ENCODE measurements at places on chromosomes 7 and 10. TPM values are rescaled to one million over a fixed set of nuclear protein-coding genes. Genes with fewer than 3 reads are reported as not detected.

The CPN1 gene
- not detected for total RNA-seq

The MET gene
- total RNA-seq = 8.2 TPM

DNA sequence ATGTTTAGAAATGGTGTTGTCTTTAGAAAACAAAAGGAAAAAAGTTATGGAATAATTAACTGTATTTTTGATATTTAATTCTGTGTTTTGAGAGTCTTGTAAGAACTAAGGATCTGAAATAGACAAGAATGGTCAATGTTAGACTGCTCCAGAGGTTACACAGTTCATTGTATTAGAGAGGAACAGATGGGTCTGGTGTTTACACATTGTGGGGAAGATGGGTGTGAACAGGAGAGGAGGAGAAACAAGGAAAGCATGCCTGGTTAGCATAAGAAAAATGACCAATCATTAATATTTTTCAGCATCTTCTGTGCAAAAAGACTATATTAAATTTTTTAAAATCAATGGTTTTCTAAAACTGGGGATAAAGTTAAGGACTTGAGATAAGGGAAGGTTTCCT is 11.9 kb downstream of the MEOX2 start:
- DNase-seq = no peak

DNA sequence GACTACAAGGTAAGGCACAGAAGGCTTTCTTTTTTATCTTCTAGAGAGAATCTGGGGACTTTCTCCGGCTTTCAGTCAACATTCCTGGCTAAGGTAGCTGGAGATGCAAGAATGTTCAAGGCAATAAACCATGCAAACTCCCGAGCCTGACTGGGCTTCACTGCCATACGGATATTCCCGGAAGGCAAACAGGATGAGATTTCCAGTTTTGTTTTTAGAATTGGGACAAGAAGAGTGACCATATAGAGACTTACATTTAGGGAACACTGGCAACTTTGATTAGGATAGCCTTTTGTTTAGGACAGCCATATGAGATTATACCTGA is 269 bp downstream of the CALD1 start:
- DNase-seq = no peak

DNA sequence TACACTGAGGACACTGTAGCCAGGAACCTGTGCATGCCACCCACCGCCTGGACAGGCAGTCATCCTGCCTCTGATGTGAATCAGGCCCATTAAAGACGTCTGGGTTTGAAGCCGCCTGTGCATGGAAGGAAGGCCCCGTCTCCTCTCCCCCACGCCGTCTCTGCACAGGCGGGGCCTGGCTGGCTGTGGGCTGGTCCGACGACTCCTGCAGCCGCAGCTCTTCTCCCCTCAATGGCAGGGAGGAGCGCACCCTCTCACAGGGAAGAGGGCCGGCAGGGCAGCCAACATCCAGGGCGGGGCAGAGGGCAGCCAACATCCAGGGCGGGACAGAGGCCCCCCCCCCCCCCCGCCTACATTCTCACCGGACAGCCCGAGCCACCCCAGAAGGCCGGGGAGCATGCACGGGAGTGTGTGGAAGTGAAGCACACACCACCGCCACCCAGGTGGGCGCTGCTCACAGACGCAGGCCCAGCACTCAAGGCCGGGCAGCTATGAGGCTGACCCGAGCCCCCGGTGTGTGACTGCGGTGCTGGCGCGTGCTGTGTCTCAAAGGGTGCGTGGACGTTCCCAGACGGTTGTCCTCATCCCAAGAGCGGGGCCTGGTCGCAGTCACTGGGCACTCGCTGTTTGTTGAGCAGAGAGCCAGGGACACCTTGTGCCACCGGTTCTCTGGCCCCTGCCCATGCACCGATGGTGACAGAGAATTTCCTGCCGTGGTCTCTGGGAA is 19.1 kb downstream of the DPYSL4 start:
- DNase-seq = no peak

DNA sequence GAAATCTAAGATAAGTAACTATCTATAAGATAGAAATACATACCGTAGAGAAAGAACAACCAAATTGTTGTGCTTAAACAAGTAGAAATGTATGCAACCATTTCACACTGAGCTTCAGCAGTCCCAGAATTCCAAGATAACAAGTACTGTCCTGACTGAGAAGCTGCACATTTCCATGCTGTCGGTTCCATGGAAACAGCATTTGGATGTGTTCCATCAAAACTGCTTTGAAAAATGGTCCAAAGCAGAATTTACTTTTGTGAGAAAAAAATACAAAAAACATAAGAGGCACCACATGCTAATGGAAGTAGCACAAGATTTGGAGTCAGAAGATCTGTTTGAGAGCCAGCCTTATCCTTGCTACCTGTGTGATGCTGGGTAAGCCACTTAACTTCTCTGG is 92.6 kb downstream of the MTERF1 start:
- DNase-seq = no peak

DNA sequence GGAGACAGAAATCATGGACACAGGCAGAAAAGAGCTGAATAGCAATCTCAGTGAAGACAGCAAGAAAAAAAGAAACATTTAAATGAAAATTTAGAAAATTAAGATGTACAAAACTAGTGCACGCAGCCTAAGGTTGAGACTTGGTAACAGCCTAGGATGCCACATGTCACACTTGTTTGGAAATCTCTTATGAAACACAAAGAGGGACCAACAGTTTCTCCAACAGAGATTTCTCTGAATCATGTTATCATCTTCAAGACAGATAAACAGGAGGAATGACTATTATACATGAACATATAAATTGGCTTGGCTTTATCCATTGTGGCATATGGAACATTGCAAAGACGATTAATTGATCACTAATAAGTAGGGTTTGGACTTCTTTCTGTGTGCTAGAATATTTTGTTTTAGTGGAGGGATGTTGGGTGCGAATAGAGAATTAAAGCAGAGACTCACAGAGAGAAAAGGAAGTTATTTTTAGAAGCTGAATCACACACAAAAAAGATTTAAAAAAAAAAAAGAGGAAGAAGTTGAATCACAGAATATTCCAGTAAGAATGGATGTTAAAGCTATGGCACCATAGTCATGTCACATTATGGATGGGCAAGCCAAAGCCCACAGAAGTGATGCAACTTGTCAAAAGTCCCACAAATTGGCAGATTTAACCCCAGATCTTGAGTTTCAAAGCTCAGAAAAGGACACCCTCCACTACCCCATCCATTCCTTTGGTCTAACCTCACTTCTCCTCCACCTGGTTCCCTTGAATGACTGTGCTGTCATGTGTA is 91.6 kb downstream of the MYOF start:
- DNase-seq = peak; percentile 48

The TBC1D12 gene
- 7.6 TPM for total RNA-seq

GRCh38 chr10:93630625-93631557 is 18.6 kb downstream of the PDE6C start:
- no peak for DNase-seq

Data from astrocyte (in vitro differentiated cells and primary cell).